Endothelial cell of umbilical vein (primary cell): ENCODE measurements at places on chromosomes 16 and 17.
A peak's percentile ranks its signal among the peaks of the same experiment; 100 is the strongest.

DNA sequence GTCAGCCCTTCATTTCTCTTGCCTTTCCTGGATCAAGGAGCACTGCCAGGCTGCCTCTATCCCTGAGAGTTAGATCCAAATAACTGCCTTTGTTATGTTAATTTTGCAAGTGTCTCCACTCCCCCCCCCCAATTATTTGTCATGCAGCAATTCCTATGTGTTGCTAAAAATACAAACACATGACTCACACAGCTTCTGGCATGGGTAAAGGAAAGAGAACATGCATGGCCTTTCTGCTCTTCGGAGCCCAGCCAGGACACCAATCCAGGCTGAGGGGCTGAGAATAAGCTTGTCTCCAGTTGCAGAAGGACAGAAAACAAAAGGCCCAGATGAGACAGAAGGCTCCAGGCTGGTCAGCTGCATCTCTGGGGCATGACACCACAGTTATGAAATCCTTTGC, 148.0 kb upstream of the TNRC6C start:
- H3K4me1 ChIP-seq = no peaks in the 10 kb centered on the region
- H3K27me3 ChIP-seq = no peaks in the 10 kb centered on the region
- H3K4me3 ChIP-seq = no peak overlapping the region
- DNase-seq = peak; percentile 52
- H3K27ac ChIP-seq = no peak overlapping the region
- no peaks in the 10 kb centered on the region for H3K36me3 ChIP-seq

DNA sequence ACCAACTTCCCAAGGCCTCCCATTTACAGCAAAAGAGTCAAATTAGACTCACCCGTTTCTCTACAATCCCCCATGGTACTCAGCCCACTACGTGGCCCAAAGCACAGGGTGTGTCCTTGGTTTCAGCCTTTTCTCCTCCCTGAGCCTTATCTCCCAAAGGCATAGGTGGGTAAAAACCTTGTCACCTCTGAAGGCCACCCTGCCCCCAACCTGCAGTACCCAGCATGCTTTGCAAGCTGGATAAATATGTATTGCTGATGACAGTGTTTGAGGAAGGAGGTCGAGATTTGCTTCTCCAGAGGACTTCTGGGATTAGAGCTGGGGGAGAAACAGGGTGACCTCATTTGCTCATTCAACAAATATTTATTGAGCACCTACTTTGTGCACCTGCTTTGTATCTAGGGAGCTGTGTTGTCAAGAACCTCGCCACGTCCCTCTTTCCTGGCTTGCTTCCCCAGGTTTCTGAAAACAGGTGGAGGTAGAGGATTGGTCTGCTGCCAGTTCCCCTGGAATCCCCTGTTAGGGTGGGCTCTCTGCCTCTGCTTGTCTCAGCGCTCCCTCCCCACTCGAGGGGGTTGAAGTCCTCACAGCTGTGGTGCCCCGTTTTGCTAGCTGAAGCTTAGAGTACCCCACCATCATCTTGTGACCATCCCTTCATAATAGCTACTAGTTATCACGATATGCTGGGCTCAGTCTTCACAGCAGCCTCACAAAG, 3.0 kb downstream of the LASP1 start:
- no peak for DNase-seq
- H3K4me1 ChIP-seq = peaks cover 35% of the 10 kb centered on the region
- H3K27ac ChIP-seq = no peak overlapping the region
- no peaks in the 10 kb centered on the region for H3K27me3 ChIP-seq
- no peak overlapping the region for H3K4me3 ChIP-seq

GRCh38 chr16:48913384-48913783, 303.4 kb upstream of the N4BP1 start:
- DNase-seq = no peak
- no peaks in the 10 kb centered on the region for H3K36me3 ChIP-seq
- no peaks in the 10 kb centered on the region for H3K4me1 ChIP-seq
- H3K27me3 ChIP-seq = no peaks in the 10 kb centered on the region
- H3K4me3 ChIP-seq = no peak overlapping the region

DNA sequence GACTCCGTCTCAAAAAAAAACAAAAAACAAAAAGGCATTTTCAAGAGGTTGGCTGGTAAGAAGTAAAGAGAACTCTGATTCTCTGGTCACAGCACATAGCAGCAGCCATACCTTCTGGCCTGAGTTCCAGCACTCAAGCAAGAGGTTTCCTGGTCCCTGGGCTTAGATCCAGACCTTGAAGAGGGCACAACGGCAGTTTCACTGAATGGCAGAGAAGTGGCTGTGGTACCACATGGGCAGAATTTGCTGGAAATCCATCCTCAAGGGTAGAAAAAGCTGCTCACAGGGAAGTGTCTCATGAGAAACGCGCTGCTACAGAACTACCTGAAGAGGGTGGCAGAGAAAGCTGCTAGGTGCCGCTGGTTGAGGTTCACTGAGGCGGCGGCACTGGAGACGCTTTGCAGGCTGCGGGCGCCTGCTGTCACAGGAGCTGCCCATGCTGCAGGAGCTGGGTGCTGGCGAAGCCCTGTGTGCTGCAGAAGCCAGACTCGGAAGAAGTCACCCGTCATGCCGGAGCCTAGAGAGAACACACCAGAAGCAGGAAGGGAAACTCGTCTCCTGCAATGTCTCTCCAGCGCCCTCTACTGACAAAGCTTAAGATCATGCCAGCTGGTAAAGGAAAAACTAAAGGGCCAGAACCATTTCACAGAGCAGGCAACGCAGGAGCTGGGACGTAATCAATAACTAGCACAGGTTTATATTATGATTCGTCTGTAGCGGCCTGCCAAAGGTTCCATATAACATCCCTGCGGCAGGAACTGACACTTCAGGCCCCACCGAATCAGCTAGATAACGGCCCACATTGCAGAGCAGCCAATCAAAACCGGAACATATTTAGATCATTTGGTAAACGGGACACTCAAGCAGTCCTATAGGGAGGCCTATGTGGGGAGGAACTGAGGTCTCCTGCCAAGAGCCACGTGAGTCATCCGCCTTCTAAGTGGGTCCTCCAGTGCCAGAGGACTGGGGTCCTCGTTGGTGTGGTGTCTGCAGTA, 5.4 kb upstream of the ZNF213 start:
- H3K27me3 ChIP-seq = no peaks in the 10 kb centered on the region
- H3K4me1 ChIP-seq = peaks cover 8% of the 10 kb centered on the region
- no peak overlapping the region for H3K27ac ChIP-seq
- peak; percentile 80 for DNase-seq

- H3K4me1 ChIP-seq = peaks cover 18% of the 10 kb centered on the region
- no peak overlapping the region for H3K4me3 ChIP-seq
- no peak overlapping the region for H3K27ac ChIP-seq
- no peaks in the 10 kb centered on the region for H3K27me3 ChIP-seq
Measured at GRCh38 chr17:42579794-42580551, 2.4 kb upstream of the PSMC3IP start.

- no peak for DNase-seq
- H3K4me1 ChIP-seq = peaks cover 23% of the 10 kb centered on the region
- no peaks in the 10 kb centered on the region for H3K36me3 ChIP-seq
- H3K27me3 ChIP-seq = peaks cover 34% of the 10 kb centered on the region
- no peak overlapping the region for H3K4me3 ChIP-seq
Measured at GRCh38 chr17:7441266-7441665, 2.0 kb downstream of the FGF11 start.

DNA sequence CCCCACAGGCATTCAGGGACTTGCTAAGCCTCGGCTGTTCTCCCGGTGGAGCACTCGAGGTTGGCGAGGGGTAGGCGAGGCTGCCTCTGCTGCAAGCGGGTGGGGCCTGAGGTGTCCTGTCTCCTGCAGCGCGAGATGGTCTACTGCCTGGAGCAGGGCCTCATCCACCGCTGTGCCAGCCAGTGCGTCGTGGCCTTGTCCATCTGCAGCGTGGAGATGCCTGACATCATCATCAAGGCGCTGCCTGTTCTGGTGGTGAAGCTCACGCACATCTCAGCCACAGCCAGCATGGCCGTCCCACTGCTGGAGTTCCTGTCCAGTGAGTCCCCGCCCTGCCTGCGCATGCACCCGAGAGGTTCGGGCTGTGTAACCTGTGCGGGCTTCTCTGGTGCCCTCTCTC, 26.3 kb downstream of the TSC2 start:
- H3K4me3 ChIP-seq = no peak overlapping the region
- H3K27me3 ChIP-seq = no peaks in the 10 kb centered on the region
- no peaks in the 10 kb centered on the region for H3K4me1 ChIP-seq
- H3K36me3 ChIP-seq = peaks cover 44% of the 10 kb centered on the region
- H3K27ac ChIP-seq = no peak overlapping the region

- H3K4me3 ChIP-seq = peak overlapping the region; percentile 49
- peak overlapping the region; percentile 60 for H3K27ac ChIP-seq
- no peaks in the 10 kb centered on the region for H3K27me3 ChIP-seq
Measured at GRCh38 chr17:67993998-67994361, 2.3 kb downstream of the C17orf58 start.

- H3K36me3 ChIP-seq = no peaks in the 10 kb centered on the region
- H3K4me3 ChIP-seq = no peak overlapping the region
- DNase-seq = no peak
- H3K27me3 ChIP-seq = peaks cover 15% of the 10 kb centered on the region
- H3K4me1 ChIP-seq = no peaks in the 10 kb centered on the region
Measured at GRCh38 chr17:29196769-29197515, 16.7 kb upstream of the MYO18A start.

DNA sequence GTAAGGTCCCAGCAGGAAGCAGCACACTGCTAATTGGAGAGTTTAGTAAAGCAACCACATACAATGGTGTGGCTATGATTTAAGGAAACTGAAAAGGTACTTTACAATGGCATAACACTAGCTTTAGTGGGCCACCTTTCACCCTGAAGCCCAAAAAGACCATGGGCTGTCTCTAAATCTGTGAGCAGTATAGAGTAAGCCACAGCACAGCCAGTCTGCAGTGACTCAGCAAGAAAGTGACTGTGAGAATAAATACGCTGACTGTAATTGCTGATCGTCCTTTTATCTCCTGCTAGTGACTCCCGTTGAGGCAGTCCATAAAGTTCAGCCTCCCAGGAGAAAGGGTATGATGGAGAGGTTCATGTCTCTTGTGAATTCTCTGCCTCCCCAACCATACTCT, 679.8 kb upstream of the KIF2B start:
- no peak overlapping the region for H3K4me3 ChIP-seq
- H3K27ac ChIP-seq = no peak overlapping the region
- peaks cover 3% of the 10 kb centered on the region for H3K4me1 ChIP-seq
- no peak for DNase-seq

DNA sequence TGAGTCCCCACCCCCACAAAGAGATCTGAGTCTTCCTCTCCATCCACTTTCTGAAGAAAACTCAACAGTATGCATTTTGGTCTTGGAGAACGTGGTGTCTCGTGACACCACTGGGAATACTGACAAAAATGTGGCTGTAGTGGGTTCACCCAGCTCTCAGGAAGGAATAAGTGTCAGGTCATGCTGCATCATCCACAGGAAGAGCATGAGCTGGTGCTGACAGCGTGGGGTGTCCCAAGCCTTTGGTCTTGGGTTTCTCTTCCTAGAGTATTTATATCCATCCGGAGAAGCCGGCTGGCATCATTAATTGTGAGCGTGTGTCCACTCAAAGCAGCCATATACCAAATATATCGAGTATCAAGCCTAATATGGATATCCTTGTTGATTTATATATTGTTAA, 55.9 kb downstream of the C17orf67 start:
- H3K36me3 ChIP-seq = no peaks in the 10 kb centered on the region
- H3K4me3 ChIP-seq = no peak overlapping the region
- no peak for DNase-seq
- no peaks in the 10 kb centered on the region for H3K27me3 ChIP-seq
- peaks cover 11% of the 10 kb centered on the region for H3K4me1 ChIP-seq

GRCh38 chr17:45784293-45784740, at the start of gene CRHR1:
TSS of gene CRHR1 (plus strand) at chr17:45784320. CDS start at chr17:45784545, 225 bp downstream.
- no peaks in the 10 kb centered on the region for H3K36me3 ChIP-seq
- no peak for DNase-seq
- H3K4me3 ChIP-seq = no peak within 1 kb of the TSS
- H3K27me3 ChIP-seq = peaks cover 62% of the 10 kb centered on the region
- peaks cover 8% of the 10 kb centered on the region for H3K4me1 ChIP-seq
